ENCODE measurements at places on chromosomes 2 and 18.

- DNase-seq, result no peak
Observed at GRCh38 chr18:76410660-76411417, 84.2 kb downstream of the ZNF516 start.

DNA sequence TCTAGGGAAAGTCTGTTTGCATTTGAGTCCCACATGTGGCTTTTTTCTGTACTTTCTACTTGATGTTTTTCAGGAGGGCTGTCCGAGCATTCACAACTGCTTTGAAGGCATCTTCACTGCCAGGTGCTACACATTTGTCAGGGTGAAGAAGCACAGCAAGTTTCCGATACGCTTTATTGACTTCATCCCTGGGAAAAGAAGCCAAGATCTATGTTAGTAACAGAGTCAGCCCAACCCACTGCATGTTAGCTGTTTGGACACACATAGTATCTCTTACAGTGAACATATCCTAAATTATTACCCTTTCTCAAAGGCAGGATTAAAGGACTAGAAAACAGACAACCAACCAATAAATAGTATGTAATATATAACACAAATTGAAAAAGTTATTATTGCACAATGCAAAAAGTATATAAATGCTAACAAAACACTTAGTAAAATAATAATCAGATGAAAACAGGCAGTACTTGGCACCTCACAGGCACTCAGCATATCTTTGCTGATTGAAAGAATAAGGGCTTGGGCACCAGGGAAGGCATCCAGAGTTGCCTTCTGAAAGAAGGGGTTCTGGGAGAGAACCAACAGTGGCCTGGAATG, 24.1 kb downstream of the DNAJC27 start:
- no peak for DNase-seq

DNA sequence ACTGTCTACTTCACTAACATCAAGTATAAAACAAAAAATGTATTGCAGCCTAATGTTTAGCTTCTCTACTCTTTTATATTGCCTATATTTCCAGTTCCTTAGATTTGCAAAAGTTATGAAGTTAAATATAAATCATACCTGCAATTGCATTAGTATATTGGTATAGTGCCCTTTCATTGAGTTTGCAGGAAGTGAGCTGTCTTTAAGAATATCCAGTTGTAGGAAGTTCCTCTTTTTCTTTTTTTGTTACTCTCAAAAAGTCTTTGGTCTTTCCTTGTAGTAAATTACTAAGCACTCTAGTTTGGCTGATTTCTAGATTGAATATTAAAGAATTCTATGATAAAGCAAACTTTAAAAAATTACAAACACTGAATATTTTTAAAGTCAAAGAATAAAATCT, 71.3 kb upstream of the FN1 start:
- DNase-seq, result no peak

DNA sequence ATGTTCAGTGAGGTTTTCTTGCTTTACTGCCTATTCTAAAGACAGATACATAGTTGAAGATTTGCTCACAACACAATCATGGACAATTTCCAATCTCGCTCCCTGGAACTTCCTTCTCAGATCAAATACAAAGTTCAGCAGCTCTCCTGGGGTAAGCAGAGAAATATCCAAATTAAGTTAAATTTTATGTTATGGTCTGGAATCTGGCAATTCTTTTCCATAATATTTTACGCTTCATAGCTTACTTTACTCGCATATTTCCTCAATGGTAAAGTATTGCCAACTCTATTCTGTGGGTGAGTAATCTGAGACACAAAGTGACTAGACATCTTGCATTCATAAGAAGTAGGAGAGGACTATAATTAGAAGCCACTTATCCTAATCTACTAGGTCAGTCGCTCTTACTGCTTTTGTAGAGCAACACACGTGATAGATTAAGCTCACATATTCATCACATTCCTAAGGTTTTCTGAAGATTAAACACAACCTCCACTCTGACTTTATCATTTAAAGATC, 529.4 kb downstream of the CCDC85A start:
- no peak for DNase-seq

- no peak for DNase-seq
Observed at GRCh38 chr18:51767293-51767692, 569.8 kb upstream of the MEX3C start.

GRCh38 chr2:80080957-80081356, 223.6 kb downstream of the LRRTM1 start:
- DNase-seq, result no peak

DNA sequence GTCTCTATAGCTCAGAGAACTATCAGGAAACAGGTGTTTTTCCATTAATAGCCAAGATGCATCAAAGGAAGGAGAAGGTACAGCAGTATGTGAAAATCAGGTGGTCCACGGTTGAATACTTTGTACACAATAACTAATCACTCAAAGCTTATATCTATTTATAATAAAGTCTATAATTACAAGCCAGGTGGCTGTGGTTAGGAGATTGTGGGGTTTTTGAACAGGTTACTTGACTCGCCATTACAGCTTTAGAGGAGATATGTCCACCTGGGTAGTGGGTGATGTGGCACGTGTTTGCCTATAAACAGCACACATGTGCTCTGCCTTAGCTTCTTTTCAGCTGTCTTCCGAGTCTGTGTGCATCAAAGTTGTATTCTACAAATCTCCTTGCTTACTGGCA, 892.2 kb upstream of the ZEB2 start:
- no peak for DNase-seq

DNA sequence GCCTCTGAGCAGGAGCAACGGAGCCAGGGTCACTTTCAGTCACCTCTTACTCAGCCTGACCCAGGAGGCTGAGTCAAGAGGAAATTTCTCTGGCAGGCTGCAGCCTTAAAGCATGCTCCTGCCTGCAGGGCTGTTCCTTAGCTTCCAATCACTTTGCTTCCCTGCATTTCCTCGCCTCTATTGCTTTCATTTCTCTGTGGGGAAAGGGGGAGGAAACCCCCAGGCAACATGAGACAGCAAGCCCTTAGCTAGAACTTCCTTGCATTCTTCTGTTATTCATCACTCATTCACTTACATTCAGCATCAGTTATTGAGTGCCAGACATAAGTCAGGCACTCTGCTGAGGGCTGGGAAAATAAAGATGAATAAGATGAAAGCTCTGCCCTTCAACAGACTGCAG, 13.0 kb downstream of the XDH start:
- no peak for DNase-seq

- no peak for DNase-seq
Observed at GRCh38 chr2:232490221-232491138, 2.8 kb upstream of the ECEL1 start.

GRCh38 chr2:10977621-10978020, 65.9 kb downstream of the KCNF1 start:
- no peak for DNase-seq

- DNase-seq, result no peak
Observed at GRCh38 chr18:36518839-36519238, 221.3 kb downstream of the FHOD3 start.

GRCh38 chr2:173288561-173288960, 66.1 kb upstream of the CDCA7 start:
- no peak for DNase-seq

DNA sequence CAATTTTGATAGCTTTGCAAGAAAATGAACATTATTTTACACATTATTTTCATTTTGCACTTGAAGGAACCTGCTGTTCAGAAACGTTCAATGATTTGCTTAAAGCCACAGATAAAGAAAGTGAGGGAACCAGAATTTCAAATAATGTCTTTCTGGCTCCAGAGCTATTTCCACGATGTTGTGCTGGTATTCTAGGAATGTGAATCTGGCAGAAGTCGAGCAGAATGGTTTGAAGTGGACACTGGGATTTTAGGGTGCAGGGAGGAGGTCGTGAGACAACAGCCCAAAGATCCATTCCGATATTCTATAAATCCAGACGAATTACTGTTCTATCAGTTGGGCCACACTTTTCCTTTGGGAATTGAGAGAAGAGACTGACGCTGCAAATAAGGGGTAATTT, 2.2 kb downstream of the CCDC102B start:
- DNase-seq, result no peak

DNA sequence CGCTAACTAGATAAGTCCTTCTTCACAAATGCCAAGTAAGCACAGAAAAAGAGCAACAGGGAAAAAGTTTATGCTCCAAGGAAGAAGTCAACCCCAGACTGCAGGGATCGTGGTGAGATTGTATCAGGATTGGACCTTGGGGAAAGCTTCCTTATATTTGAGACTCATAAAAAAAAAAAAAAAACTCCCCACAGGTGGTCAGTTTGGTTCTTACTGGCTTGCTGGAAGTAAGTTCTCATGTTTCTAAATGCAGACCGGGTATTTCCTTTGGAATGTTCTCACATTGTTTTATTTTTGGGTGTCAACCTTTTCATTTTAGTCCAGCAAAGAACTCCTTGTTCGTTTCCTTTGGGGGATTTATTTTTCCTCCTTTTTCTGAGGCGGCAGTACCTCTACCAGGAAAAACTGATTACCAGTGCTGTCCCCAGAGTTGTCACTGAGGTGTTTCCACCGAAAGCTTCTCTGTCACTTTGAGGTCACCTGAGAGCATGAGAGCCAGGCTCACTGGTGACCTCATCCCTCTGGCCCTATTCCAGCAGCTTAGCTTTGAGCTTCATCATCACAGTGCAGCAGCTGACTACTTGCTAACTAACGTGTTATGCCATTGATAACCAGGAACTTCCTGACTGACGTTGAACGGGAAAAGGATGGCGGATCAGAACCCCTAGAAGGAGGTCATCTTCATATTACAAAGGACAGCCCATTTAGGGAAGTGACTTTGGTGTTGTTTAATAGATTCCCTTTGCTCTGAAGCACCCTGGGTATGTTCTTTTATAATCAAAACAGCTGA, 16.8 kb upstream of the ATP8B1 start:
- DNase-seq, result no peak

- no peak for DNase-seq
Observed at GRCh38 chr18:48836231-48836805, 114.4 kb downstream of the SMAD7 start.

DNA sequence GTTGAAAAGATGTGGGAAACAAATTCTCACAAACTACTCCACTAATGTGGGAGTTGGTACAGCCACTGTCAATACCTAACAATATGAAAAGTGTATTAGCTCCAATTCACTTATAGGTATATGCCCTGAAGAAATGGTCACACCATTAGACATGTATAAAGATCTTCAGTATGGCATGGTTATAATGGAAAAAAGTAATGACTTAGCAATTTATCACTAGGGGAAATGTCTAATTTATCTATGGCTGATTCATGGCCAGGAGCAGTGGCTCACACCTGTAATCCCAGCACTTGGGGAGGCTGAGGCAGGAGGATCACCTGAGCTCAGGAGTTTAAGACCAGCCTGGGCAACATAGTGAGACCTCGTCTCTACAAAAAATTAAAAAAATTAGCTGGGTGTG, 52.5 kb downstream of the UGP2 start:
- DNase-seq, result no peak

DNA sequence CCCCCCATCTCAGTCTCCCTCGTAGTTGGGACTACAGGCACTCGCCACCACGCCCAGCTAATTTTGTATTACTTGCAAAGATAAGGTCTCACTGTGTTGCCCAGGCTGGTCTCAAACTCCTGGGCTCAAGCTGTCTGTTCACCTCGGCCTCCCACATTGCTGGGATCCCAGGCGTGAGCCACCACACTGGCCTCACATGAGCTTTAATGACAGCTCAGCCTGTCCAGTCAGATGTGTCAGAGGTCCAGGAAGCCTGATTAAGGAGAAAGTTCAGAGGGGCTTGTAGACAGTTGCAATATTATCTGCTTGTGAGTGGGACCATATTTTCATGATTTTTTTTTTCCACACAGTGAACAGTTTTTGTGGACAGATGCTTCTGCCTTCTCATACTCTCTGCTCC, 82.0 kb downstream of the LIMS1 start:
- no peak for DNase-seq

GRCh38 chr18:26546875-26547645, 1.3 kb downstream of the KCTD1 start:
- DNase-seq, result no peak

DNA sequence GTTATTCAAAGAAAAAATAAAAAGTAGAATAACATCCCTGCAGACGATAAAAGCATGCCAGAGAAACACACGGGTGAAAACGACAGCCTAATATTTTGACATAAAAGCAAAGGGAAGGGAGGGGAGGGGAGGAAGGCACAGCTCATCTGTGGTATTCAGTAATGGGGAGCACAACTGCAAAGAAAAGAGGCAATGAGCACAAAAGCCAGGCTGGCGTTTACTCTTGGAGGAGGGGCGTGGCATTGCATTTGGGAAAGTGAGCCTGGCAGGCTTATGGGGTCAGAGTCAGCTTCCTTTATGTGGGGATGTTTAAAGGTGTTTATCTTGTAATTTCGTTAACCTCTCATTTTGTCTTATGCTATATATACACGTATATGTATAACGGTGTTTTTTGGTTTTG, 53.2 kb downstream of the STEAP3 start:
- DNase-seq, result no peak

GRCh38 chr18:60898111-60898510, 435.1 kb upstream of the CDH20 start:
- no peak for DNase-seq

GRCh38 chr2:7363906-7364305, 446.7 kb downstream of the RNF144A start:
- DNase-seq, result no peak

DNA sequence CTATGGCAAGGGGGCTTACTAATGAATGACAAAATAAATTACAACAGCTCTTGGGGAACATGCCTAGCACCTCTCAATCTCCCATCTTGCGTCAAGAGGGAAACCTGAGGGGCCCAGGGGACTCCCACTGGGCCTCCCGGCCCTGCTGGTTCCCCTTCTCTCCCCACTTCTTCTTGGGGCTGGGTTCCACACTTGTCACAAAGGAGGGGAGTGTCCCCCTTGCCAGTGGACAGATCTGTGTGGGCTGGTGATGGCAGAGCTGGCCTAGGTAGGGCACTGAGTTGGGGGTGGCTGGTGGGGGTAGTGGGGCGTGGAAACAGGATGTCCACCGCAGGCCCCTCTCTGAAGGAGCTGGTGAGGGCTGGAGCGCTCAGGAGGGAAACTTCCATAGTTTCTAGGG, 184.0 kb upstream of the HAAO start:
- DNase-seq, result no peak

DNA sequence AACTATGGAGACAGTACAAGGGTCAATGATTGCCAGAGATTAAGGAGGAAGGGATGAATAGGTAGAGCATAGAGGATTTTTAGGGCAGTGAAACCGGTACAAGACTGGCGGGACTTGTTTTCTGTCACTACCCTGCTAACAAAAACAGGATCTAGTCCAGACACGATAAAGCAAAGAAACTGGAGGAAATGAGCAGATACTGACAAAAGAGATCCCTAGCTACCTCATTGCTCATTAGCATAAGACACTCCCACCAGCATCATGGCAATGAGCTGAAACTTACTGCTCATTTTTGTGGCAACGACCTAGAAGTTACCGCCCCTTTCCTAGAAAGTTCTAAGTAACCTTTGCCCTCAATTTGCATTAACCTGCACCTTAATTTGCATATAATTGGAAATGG, 131.2 kb downstream of the ETAA1 start:
- DNase-seq, result no peak

GRCh38 chr2:40279482-40279881, 172.4 kb downstream of the SLC8A1 start:
- DNase-seq, result no peak

DNA sequence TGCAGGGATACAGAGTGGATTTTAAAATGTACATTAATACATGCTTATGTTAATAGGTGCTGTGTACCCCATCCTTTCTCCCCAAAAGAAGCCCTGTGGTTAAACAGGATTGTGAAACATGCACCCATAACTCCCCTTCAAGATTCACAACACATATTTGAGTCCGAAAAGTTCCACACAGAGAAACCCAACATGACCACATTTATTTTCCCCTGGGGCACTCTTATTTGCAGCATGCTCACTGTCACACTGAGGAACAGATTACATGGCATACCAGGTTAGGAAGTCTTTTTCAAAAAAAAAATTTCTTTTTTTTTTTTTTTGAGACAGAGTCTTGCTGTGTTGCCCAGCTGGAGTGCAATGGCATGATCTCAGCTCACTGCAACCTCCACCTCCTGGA, 67.7 kb upstream of the COL5A2 start:
- DNase-seq, result no peak

Data from activated CD4-positive, alpha-beta T cell treated with anti-CD3 and anti-CD28 coated beads, Interleukin-2, amount 50 U/mL, for 1 hour (primary cell).